Posterior cingulate gyrus (tissue), 11 donors: ENCODE measurements at places on chromosomes 6 and 20.

DNA sequence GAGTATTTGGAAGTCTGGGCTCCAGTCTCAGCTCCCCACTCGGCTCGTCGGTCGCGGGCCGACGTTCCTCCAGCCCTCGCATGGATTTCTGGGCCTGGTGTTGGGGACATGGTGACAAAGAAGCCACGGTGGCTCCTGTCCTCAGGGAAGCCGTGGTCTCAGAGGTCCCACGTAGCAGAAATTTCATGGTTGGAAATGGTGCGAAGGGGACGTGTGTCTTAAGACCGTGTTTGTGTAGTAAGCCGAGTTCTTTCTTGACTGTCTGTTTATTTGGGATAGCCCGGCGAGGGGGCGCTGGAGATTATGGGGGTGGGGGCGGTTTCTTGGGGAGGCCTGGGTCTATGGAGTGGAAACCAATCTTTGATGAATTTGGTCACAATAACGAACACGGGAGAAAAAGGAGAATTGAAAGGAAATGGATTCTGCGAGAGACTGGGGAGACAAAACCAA, 23.5 kb upstream of the MAP3K7 start:
- DNase-seq: peak; percentile 16

DNA sequence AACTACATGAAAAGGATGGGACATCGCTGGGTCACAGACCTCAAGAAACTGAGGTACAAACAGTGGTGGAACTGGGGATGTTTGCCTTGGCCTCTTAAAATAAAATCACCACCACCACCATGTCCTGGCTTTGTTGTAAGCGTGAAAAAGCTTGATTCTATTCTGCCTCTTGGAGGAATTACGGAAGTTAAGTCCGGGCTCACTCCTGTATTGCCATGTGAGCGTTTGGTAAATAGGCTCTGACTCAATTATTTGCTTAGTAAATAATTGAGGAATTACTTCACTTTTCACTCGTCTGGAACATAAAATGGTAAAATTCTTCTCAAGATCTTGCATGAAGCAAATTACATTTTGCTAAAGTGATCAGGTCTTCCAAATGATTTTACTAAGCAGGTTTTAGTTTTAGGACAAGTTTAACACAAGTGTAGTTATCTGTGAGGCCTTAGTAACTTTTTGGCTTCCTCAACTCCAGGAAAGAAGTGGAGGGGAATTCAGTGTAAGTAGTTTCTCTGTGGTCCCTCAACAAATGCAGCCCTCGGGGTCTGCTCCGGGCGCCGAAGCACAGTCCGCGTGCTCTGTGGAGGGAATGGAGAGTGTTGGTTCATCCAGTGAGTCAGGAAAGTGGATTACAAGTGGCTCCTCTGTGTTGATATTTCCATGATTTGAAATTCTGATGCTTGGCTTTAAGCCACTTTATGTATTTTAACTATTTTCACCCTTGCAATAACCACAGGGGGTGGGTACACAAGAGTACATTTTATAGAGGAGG, 23.8 kb downstream of the IYD start:
- no peak for DNase-seq

GRCh38 chr6:139338795-139339194, 35.7 kb downstream of the CITED2 start:
- no peak for DNase-seq

DNA sequence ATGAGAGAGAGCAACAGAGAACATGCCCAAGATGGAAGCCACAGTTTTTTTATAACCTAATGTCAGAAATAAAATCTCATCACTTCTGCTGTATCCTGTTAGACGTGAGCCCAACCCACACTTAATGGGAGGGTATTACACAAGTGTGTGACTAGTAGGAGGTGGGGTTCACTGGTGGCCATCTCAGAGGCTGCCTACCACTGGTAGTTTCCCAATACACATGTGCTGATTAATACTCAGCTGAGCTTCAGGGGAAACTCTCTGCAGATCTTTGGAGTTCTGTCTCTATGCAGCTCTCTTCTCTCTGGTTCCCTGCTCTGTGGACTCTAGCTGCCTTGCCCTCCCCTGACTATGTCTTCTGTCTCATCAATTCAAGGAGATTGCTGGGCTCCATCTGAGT, 35.7 kb downstream of the CNBD2 start:
- no peak for DNase-seq

DNA sequence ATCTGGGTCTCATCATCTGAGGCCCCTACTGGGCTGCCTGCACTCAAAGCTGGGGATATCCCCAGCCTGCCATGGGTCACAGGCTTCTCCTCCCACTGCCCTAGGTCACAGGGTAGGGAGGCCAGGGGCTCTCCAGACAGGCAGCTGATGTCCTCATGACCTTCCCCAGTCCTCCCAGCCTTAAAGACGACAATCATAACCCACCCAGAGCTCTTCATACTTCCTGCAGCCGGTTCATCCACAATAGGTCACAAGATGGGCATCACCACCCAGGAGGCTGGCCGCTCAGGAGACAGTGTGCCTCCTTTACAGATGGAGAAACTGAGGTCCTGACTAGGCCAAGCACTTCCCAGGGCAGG, 15.2 kb downstream of the TFEB start:
- DNase-seq: peak; percentile 50

GRCh38 chr6:93177438-93177837, 241.9 kb downstream of the EPHA7 start:
- DNase-seq: no peak

GRCh38 chr6:112886415-112886814, 539.3 kb downstream of the RFPL4B start:
- DNase-seq: no peak

- no peak for DNase-seq
Measured at GRCh38 chr6:149985481-149985937, 21.8 kb downstream of the ULBP1 start.

DNA sequence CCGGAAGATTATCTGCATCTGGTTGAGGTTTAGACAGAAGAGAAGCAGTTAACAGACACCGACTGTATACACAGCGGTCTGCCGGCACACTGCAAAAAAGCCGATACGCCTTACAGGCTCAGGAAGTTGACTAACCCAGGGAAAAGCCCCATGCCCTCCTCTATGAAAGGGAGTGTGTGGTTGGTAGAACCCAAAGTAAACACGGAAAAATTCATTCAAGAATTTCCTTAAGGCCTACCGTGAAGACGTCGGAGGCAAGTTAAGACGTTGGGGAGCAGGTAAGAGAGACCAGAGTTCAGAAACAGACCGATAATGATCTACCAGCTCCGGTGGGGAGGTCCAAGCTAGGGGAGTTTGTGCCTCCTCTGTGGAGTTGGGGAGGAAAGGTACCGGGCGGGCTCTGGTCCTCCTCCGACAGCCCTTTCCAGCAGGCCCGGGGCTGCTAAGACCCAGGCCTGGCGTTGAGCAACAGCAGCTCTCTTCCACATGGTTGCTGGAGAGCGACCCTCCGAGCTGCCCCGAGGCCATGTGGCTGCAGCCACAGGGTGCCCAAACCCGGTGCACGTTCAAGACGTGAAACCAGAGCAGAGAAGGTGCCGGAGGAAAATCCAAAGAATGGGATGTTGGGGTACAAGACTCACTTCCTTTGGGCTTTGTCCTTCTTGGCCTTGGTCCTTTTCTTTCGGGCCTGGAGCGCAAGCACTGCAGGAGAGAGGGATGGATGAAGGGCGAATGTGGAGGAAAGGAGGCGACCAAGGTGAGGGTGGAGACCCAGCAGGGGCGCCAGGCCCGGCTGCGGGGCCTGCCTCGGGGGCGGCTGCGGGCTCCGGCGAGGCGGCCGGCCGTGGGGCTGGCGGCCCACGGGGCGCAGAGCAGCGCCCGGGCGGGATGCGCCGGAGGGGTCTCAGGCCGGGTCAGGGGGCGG, 809 bp downstream of the SRPK1 start:
- DNase-seq: no peak

DNA sequence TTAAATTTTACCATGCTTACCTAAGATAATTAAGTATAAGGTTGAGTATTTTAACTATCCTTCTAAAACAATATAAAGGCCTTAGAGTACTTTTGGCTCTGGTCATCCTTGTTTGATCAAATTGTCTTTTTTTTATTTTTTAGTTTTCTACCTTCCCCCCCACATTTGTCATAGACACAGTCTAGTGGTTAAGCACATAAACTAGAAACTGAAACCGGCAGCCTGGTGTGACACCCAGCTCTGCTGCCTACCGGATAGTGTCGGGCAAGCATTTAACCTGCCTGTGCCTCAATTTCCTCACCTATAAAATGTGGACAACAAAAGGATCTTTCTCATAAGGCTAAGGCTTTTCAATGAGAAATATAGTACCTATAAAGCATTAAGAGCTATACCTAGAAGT, 21.6 kb upstream of the TULP4 start:
- DNase-seq: no peak

GRCh38 chr20:40959325-40960092, 69.1 kb upstream of the TOP1 start:
- no peak for DNase-seq

- no peak for DNase-seq
Measured at GRCh38 chr6:2529211-2529719, 221.5 kb downstream of the MYLK4 start.

- no peak for DNase-seq
Measured at GRCh38 chr6:46323966-46324622, 153.3 kb upstream of the ENPP5 start.

GRCh38 chr6:142802124-142802523, 142.9 kb downstream of the HIVEP2 start:
- no peak for DNase-seq

- no peak for DNase-seq
Measured at GRCh38 chr6:75278474-75279077, 6.0 kb downstream of the TMEM30A start.

GRCh38 chr6:145818796-145819195, 4.2 kb upstream of the FBXO30 start:
- no peak for DNase-seq

GRCh38 chr6:125486881-125487280, 185.1 kb upstream of the HDDC2 start:
- no peak for DNase-seq

- no peak for DNase-seq
Measured at GRCh38 chr20:38248133-38248532, 12.4 kb downstream of the KIAA1755 start.

GRCh38 chr6:97048771-97049170, 124.2 kb downstream of the KLHL32 start:
- no peak for DNase-seq

DNA sequence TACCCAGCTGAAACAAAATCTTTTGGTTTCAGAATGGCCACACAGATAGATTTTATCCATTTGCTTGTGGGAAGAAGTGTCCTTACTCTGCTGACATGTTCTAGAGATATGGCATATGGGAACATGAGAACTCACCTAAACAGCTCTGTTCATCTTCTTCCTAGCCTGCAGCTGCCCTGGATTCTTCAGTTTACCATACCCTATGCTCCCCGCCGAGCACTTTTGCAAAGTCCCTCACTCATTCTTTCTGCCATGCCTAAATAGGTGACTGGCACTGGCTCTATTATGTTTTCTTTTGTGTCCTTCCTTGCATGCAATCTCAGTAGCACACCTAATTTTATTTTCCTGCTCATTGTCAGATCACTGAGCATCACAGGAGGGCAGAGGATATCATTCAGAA, 293.7 kb upstream of the RSPO3 start:
- DNase-seq: no peak
